ENCODE measurements at places on chromosomes 2 and 18. TPM values are rescaled to one million over a fixed set of nuclear protein-coding genes. Genes with fewer than 3 reads are reported as not detected.

Gene VAMP8
- 27.4 TPM for total RNA-seq

Gene RTP5
- total RNA-seq: not detected

Gene RESP18
- total RNA-seq: not detected

Gene LIMS4
- 111 TPM for total RNA-seq

Gene ANKRD30B
- not detected for total RNA-seq

Gene IL36RN
- not detected for total RNA-seq

All from vein endothelial cell (primary cell).